Stimulated activated CD8-positive, alpha-beta memory T cell treated with anti-CD3 and anti-CD28 coated beads, Interleukin-2, amount 100 ng/mL, for 1 hour (primary cell): ENCODE measurements at places on chromosomes 2 and 18.

DNA sequence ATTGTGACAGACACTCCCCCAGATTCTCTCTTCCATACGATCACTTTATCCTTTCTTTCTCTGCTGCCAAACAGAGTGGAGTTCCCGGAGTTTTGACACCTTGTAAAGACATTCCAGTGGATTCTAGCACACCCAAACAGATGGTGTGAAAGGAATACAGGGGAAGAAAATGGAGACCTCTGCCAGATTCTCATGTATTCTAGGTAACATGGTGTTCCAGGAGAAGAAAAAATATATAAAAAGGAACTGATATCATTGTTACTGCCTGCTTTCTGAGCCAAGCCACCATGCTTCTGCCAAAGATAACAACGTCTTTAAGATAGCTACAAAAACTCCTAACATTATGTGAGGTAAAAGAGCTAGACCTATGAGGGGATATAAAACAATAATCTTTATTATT is 136.5 kb downstream of the TXNL1 start:
- DNase-seq = no peak

DNA sequence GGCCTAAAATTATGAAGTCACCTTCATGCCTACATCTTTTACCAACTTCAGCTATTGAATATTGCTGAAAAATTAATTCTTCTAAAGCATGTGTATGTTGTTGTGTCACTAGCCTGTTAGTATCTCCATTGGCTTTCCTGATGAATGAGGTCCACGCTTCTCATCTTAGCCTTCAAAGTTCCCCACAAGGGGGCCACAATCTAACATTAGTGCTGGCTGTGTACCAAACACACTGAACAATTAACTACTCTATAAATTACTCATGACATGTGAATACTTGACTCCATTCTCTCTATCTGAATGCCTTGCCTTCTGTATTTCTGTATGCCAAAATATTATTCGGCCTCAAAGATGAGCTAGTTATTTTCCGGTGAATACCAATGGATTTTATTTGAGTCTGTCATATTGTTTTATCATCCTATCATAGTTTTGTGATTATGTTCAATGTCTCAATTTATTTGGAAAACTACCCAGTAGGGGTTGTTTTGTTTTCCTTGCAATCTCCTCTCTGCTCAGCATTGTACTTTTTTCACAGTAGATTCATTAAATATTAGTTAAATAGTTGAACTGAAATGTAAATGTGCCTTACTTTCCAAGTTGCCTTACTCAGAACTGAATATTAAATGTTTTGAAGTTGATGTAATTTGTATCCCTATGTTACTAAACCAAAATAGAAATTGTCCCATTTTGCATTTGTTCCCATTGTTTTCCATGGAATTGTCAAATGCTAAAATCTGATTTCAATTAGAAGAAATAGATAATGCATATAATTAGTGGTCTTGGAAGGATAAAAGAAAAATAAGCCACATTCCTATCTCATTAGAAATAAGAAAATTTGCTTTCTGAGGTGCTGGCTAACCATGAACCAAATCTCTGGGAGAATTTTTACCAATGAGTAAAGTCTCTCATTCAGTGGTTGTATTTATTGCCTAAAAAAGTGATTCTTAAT is 208.4 kb upstream of the COL3A1 start:
- no peak for DNase-seq

DNA sequence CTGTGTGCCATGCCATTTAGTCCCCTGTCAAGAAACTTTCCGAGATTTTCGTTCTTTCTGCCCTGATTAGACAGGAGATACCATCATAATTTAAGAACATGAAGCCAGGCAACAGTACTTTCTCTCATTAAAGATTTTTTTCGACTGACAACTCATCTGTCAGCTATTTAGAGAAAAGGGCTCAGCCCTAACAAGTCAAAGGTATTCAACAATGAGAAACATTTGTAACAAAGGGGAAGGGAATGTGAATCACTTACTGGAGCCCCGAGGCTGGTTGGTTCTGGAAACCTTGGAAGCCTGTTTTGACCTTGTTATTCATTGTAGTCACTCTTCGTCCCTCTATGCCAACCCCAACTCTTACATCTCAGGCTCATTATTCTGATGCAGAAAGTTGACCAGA is 199.4 kb downstream of the SPP2 start:
- no peak for DNase-seq

GRCh38 chr2:175400975-175401374 is 219.5 kb upstream of the ATP5MC3 start:
- DNase-seq = no peak

DNA sequence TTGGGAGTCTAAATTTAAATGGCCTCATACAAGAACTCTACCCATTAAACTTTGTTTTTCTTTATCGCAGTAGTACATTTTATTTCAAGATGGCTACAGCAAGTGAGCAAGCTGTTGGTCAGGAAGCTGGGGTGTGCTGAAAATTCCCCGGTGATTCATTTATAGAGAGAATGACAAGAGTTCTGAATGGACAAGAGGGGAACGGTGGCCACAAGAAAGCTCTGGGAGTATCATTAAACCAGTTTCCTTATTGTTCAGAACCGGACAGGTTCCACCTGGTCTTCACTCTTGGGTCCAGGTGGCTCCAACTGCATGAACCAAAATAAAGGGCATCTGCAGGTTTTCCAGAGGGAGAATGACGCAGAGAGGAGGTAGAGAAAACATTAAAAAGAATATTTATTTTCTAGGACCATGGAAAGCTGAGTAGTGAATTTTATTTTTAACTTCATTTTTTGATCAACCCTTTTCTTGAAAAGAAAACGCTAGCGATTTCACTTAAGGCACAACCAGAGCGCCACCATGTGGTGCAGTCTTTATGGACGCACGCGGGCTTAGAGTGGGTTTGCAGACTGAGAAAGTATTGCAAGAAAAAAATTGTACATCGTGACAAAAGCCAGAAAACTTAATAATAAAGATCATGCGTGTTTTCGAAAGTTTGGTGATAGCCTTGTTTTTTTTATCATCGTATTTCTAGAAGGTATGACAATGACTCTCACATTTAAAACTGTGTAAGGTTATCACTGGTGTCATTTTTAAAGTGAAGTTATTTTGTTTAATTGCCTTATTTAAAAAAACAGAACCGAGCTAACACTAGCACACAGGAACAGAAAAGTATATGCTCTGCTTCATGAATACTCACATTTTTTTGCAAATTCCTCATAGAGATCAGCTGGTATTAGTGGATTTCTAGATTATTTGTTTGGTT is 97.9 kb upstream of the NOL4 start:
- no peak for DNase-seq

DNA sequence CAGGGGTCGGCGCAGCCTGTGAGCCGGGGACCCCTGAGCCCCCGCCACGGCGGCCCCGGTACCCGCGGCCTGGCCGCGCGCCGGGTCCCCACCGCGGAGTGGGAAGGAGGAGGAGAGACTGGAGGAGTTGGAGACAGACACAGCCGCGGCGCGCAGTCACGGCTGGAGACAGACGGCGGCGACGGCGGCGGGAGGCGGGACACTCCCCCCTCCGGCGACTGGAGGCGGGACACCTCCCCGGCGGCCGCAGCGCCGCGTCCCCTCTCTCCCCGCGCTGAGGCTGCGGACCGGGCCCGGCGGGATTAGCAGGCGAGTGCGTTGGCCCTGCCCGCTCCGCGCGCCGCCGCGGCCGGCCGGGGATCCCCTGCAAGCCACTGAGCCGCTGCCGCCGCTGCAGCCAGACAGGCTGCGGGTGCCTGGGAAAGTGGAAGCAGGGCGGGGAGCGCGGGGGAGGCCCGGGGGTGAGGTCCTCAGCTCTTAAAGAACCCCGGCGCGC is 1.0 kb upstream of the LDLRAD4 start:
- DNase-seq = peak; percentile 20

GRCh38 chr2:134217351-134217750 is 36.5 kb upstream of the MGAT5 start:
- DNase-seq = no peak

- no peak for DNase-seq
These were observed 40.8 kb upstream of the SPAG16 start for GRCh38 chr2:213243189-213244044.

GRCh38 chr2:127074358-127074757 is 32.6 kb downstream of the BIN1 start:
- no peak for DNase-seq

- no peak for DNase-seq
These were observed 33.4 kb downstream of the XRCC5 start for GRCh38 chr2:216142540-216142939.

- DNase-seq = no peak
These were observed 252.3 kb downstream of the MYCN start for GRCh38 chr2:16192416-16193216.

- no peak for DNase-seq
These were observed 76.0 kb downstream of the EPC2 start for GRCh38 chr2:148720501-148721001.

GRCh38 chr2:241768251-241768711 is 8.3 kb upstream of the GAL3ST2 start:
- DNase-seq = no peak

DNA sequence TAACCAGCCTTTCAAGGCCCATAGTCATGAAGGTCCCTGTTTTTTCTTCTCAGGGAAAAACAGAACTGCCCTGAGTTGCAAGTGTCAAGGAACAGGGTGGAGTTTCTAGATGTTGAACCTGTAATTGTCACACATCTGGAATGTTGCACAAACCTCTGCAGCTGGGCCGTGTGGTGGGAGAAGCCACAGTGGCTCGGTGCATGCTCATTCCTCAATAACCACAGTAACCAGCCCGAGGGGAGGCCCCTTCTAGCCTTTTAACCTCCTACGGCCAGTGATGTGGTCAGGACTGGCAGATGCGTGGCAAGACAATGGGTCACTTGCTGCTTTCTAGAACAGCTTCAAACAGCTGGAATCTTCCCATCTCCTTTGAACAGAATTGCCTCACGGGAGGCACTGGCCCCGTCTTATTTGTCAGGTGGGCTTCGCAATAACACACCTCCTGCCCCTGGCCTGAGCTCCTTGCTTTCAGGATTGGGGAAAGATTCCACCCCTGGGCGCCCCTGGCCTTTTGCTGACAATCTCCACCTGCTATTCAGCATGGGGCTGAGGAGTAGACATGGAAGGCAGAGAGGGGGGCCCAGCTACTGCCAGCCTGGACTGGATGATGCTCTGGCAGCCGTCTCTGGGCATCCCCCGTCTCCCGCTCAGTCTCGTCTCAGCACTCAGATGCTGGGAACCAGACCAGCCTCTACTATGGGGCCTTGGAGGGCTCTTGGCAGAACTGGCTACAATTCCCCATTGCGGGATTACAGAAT is 102.9 kb downstream of the KLHL29 start:
- DNase-seq = no peak

DNA sequence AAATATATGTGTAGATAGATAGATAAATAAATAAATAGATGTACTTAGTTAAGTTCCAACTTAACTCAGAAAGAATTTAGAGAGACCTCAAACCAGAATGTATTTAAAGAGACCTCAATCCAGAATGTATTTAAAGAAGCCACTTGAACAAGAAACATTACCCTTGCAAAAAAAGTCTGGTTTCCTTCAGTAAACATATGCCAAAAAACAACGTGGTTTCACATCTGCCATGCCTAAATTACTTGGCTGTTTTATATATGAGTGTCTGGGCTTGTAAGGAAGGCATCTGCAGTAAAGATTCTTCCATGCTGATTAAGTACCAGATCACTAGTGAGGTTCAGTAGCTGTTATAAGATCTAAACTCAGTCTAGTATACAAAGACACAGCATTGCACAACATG is 29.1 kb upstream of the RPE start:
- no peak for DNase-seq

DNA sequence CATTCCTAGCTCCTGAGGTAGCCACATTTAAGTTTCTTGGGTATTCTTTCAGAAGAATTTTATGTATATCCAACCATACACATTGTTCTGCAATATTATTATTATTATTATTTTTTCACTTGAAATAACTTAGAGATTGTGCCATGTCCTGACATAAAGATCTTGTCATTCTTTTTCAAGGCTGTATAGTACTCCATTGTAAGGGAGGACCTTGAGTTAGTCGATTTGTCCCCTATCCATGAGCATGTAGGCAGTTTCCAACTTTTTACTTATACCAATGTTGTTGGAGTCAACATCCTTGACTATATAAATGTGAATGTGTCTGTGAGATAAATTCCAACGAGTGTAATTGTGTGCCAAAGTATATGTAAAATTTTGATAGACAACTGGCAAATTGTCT is 891 bp upstream of the EGR4 start:
- no peak for DNase-seq

DNA sequence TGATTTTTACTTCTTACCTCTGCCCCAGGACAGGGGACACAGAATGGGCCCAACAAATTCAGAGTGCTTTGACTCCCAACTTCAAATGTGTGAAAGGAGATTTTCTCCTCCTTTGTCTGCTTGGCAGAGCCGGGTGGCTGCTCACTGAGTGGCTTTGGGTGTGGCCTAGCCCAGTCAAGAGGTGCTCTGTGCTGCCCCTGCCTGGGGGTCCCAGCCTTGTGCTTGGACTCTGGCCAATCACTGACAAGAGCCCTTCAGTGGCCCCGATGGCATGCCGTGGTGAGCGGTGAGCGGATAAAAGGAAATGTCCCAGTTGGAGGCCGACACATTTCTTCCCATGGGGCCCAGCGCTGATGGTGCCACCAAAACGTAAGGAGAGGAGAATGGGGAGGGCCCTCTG is 259.2 kb downstream of the CELF4 start:
- DNase-seq = no peak

DNA sequence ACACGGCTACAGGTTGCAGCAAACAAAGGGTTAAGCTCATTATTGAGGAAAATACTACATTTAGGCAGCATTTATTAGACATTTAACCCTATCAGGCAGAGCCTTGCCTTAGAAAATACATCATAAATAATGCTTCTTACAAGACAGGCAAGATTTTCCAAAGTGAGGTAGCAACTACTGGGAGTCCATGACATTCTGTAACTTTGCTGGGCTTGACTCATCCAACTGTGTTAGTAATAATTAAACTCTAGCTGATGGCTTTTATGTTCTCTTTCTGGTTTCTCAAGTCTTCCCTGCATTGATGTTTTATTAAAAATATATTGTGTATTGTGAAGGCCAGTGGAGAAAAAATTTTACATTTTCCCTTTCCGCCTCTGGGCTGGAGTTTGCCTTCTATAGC is 291.3 kb downstream of the AFF3 start:
- DNase-seq = no peak

DNA sequence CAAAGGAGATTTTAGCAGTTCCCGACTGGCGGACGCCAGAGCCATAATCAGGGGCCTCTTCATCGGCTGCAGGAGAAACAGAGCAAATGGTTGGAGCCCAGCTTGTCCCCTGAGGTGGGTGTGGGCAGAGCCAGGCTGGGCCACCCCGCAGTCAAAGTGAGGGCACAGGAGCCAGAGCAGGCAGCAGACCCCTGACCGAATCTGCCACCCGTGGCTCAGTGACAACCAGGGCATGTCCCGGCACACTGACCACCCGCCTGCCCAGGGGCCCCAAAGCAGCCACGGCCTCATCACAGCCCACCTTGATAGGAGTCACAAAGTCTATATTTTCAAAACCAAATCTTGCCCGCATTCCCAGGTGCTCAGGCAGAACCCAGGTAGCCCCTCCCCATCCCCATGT is 55.6 kb downstream of the AQP12A start:
- DNase-seq = no peak
